ENCODE measurements at places on chromosomes 1 and 21.

DNA sequence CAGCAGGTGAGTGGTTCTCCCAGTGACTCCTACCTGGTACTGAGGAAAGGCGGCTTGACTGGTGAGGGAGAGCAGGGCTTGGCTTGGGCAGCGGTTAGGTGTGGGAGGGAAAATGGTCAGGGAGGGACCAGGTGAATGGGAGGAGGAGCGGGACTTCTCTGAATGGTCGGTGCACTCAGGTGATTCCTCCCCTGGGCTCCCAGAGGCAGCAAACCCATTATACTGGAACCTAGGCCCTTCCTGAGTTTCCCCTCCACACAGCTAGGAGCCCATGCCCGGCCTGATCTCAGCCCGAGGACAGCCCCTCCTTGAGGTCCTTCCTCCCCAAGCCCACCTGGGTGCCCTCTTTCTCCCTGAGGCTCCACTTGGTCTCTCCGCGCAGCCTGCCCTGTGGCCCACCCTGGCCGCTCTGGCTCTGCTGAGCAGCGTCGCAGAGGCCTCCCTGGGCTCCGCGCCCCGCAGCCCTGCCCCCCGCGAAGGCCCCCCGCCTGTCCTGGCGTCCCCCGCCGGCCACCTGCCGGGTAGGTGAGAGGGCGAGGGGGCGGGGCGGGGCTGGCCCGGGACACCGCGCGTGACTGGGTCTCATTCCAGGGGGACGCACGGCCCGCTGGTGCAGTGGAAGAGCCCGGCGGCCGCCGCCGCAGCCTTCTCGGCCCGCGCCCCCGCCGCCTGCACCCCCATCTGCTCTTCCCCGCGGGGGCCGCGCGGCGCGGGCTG is 2.3 kb downstream of the ARTN start:
- no peak for DNase-seq

DNA sequence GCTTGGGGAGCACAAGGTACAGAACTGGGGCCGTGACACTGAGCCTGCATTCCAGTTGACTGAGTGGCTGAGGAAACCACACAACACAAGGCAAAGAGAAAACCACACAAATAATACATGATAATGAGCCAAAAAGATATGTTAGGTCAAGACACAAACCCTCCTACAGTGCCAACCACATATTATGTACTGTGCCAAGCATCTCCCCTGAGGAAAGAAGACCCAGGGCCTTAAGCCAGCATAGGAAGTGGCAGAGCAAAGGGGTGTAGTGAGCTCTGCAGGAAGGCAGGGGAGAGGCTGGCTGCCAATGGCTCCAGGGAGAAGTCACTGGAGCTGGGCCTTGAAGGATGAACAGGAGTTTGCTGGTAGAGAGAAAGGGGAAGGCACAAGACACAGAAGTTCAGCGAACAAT is 28.2 kb downstream of the CTNNBIP1 start:
- peak; percentile 61 for DNase-seq

DNA sequence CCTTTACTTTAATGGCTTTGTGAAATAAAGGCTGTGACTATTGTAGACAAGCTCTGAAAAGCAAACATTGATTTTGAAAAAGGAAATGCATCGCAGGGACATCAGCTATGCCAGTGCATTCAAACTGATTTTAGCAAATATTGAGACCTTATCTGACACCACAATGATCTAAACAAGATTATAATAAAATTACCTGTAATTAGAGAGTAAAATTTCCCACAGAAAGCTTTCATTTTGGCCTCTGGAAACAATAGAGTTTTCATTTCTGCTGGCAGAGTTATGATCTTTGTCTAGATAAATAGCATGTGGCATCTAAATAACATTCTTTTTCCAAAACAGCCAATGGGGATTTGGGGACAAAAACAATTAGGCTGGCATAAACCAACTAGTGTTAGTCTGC is 650.4 kb upstream of the PRMT6 start:
- no peak for DNase-seq

DNA sequence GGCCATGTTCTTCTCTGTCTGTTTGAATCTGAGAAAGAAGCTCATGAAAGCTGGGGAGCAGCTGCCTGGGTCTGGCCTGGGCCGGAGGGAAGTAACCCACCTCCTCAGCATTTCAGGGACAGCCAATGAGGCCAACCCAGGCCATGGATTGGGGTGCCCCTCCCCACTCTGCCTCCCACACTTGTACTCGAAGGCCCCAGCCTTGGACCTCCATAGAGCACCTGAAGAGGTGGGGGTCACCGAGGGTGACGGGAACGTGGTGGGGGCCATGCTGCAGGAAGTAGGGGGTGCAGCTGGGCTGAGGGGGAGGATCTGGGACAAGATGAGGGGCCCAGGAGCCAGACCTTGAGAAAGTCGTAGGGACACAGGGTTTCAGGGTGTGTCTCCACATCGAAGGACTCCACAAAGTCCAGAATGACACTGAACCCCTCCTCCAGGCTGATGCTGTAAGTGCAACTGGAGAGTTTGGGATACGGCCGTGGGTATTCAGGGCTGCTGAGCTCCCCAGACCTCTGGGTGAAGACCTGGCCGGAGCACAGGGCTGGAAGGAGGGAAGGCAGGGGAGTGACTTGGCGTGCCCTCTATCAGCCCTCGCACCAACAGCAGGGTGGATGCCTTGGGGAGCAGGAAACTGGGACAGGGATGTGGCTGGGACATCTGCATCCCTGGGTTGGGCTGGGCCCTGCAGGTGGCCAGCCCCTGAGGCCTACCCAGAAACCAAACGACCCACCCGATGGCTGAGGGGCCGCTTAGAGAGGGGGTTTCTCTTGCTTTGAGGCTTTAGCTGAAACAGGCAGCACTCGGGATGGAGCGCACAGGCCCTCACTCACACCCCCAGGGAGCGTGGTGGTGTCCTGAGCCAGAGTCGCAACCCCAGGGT is 3.8 kb downstream of the MASP2 start:
- DNase-seq: no peak

DNA sequence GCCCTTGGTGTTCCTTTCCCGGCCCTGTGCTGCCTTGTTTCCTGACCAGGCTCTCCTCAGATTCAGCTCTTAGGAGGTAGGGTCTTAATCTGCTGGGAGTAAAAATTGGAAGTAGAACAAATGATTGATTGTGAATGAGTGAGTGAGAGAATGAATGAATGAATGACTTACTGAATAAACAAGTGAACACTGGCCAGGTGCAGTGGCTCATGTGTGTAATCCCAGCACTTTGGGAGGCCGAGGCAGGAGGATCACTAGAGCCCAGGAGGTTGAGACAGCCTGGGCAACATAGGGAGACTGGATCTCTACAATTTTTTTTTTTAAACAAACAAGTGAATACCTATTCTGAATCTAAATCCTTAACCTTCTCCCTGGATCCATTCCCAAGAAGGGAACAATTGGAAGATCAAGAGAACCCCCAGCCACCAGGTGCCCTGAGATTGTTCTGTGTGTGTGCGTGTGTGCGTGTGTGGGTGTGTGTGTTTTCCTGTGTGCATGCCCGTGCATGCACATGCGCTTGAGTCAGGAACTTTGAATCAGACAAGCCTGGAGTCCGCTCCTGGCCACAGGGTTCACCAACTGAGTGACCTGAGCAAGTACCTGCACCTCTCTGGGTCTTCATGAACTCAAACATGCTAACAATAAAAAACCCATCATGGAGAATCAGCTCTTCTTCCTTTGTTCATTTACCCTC is 24.3 kb upstream of the CITED4 start:
- DNase-seq: no peak

GRCh38 chr1:200802865-200803512 is 64.3 kb downstream of the CAMSAP2 start:
- peak; percentile 42 for DNase-seq

DNA sequence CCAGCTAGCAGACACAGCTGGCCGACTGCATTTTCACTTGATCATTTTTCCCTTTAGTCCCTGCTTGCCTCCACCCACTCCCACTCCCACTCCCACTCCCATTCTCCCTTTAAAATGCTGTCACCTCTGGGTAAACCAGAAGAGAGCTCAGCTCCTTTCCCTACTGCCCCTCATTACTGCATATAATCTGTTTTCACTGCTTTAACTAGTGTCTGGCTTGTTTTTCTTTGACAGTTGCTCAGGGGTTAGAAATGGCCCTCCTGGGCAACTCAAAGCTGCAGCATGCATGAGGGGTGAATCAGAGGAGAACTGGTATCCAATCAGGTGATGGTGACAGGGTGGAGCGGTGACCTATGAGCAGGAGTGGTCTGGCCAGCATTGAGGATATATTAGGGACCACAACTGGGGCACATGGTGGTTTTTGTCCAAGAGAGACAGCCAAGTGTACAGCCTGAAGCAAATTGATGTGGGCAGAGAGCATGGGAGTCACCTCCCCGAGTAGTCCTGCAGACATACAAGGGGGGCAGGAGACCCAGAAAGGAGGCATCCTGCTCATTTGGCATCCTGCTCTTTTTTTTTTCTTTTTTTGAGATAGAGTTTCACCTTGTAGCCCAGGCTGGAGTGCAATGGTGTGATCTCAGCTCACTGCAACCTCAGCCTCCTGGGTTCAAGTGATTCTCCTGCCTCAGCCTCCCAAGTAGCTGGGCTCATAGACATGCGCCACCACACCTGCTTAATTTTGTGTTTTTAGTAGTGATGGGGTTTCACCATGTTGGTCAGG is 42.6 kb upstream of the SRSF10 start:
- peak; percentile 77 for DNase-seq

- no peak for DNase-seq
Measured at GRCh38 chr1:169680377-169681019, 30.9 kb downstream of the SELL start.

DNA sequence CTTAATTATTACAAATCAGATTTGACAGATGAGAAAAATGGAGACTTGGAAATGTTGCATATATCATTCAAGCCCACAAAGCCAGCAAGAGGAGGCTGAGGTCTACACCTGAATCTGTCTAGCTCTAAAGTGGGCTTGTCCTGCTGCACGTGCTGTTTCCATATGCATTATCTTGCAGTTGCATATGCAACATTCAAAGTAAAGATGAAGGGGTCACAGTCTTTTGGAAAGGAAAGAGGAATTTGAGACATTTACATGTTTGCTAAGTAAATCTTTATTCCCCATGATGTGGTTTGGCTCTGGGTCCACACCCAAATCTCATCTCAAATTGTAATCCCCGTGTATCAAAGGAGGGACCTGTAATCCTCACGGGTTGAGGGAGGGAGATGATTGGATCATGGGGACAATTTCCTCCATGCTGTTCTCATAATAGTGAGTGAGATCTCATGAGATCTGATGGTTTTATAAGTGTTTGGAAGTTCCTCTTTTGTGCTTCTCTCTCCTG is 98.3 kb downstream of the BACH1 start:
- no peak for DNase-seq

- no peak for DNase-seq
Measured at GRCh38 chr1:221469476-221469875, 272.4 kb downstream of the DUSP10 start.

- DNase-seq: no peak
Measured at GRCh38 chr1:44884746-44885145, 41.7 kb upstream of the PTCH2 start.

GRCh38 chr1:245582026-245582425 is 427.2 kb downstream of the KIF26B start:
- DNase-seq: no peak

DNA sequence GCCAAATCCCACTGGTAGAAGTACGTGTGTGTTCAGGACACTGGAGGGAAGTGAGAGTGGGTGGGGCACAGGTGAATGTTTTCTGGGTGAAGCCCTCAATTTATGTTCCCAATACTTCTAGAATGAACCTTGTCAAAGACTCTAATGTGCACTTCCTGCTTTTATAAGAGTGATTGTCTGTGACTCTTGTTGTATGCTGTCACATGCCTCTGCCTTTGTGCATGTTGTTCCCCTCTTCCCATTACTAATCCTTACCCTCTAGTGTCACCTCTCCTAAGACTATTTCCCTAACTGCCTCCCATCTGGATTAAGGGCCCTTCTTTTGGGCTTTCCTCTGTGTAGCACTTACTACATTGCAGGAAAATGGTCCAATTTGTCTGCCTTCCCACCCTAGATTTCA is 2.5 kb upstream of the LINGO4 start:
- no peak for DNase-seq

GRCh38 chr1:11365744-11366387 is 92.9 kb downstream of the UBIAD1 start:
- DNase-seq: no peak
